ENCODE measurements at places on chromosomes 7 and 10.

DNA sequence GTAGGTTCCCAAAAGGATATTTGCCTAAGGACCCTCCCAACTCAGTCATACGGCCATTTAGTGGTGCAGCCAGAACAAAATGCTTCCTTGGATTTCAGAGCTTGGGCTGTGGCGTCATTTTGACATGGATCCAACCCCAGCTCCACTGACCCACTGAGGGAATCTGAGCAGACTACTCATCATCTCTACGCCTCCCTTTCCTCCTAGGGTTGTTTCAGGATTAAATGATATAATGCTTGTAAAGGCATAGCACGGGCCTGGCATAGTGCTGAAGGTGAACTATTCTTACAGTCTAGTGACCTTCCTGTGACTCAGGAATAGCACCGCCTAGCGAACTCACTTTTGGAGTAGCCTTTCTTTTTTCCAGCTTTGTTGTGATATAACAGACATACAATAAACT lies 70.3 kb upstream of the LOXL4 start:
- DNase-seq = no peak

DNA sequence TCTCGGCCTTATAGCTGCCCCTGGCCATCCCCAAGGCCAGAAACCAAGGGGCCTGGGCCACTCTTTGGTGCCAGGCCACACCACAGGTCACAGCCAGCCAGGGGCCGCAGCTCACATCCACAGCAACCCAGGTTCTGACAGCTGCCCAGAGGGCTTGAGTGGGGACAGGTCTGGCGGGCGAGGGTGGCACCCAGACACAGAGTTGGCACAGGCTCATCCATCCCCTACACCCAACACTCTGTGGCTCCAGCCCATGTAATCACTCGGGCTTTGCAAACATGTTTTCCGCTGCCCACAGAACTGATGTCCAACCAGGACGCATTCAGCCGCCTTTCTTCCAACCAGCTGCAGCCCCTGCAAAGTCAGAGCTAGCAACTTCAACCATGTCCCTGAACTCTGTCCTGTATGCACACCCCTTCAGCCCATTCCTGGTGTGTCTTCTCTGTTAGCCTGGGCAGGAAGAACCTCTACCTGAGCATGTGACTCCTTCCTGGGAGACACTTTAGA lies 57.7 kb upstream of the PPP2R2D start:
- DNase-seq = no peak

DNA sequence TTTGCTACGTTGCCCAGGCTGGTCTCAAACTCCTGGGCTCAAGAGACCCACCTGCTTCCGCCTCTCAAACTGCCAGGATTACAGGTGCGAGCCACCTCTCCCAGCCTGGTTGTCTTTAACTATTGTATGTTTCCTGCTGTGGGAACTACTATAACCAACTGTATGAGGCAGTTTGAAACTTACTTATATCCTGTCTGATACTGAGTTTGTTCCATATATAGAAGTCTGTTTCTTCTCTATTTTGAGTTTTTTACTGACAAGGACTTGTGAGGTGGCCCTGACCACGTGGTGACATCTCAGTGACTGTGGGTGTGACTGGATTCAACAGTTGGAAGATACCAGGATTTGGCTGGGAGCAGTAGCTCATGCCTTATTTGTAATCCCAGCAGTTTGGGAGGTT lies 14.2 kb downstream of the FBH1 start:
- DNase-seq = no peak

GRCh38 chr10:5018134-5018533 lies 14.5 kb upstream of the AKR1C2 start:
- DNase-seq = no peak

DNA sequence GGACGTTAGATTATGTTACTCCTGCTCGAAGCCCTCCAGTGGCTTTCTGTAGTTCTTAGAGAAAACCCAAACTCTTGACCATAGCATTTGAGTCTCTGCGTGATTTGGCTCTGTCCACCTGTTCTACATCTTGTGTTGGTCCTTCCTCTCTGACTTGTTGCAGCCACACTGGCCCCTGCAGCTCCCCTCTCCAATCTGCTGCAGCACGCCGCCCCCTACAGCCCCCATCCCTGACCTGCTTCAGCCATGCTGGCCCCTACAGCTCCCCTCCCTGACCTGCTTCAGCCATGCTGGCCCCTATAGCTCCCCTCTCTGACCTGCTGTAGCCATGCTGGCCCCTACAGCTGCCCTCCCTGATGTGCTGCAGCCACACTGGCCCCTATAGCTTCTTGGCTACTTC lies 29.2 kb downstream of the TRRAP start:
- DNase-seq = no peak

GRCh38 chr10:116118847-116119246 lies 154.2 kb downstream of the GFRA1 start:
- no peak for DNase-seq

DNA sequence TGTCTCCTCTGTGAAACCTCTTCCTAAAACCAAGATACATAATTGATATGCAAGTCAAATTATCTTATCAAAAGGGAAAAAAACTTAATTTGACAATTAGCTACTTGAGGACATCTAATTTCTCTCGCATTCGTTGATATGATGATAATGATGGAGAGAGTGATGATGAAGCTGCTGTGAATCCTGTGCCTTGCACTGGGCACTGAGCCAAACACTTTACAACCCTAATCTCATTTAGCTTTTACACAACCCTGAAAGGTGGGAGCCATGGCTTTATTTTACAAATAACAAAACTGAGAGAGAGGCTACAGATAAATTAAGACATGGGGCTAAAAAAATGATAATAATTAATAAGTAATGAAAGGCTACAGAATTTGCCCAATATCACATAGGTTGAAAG lies 176.0 kb downstream of the NOC3L start:
- DNase-seq = no peak

DNA sequence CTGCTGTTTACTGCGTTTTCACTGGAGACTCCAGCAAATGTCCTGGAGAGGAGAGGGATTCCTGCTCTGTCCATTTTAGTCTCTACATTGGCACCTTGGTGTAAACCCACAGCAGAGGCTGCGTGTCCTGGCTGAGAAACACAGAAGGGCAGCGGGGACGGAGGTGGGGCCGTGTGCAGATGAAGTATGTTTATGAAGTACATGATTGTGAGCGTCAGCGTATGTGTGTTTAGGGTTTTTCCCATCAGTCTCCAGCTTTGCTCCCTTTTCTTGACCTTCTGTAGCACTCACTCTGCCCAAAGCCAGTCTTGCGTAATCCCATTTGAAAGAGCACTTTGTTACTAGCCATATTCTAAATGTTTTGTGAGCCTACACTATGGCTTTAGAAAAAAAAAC lies 750.7 kb upstream of the SORCS1 start:
- no peak for DNase-seq

All from SHP77 treated with DMSO at 0.1 percent for 48 hours (cell line).